Urothelium cell line (cell line): ENCODE measurements at places on chromosomes 5 and 9.

DNA sequence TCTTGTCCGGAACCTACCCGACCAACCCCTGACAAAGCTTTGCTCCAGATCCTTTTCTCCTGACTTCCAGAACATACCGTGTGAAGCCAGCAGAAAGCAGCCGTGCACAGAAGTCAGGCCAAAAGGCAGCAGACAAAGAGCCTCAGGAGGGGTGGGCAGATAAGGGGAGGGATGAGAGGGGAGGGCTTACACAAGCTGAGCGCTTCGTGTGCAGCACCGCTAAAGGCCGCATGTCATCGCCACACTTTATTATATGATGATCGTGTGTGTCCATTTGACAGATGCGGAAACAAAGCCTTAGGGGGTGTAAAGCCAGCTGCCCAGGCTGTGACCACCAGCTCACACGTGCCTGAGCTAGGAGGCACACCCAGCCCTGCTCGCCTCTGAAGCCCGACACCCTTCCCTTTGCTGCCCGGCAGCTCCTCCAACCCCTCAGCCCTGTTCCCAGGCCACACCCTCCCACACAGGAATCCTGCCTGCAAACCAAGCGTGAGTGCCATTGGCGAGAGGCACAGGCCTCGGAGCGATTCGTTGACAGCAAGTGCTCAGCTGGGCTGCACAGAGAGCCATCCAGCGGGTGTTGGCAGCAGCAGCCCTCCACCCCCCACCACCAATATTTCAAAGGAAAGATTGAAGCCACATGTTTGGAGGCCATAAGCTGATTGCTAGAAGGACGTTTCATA is 170.5 kb upstream of the SMIM23 start:
- DNase-seq = no peak

DNA sequence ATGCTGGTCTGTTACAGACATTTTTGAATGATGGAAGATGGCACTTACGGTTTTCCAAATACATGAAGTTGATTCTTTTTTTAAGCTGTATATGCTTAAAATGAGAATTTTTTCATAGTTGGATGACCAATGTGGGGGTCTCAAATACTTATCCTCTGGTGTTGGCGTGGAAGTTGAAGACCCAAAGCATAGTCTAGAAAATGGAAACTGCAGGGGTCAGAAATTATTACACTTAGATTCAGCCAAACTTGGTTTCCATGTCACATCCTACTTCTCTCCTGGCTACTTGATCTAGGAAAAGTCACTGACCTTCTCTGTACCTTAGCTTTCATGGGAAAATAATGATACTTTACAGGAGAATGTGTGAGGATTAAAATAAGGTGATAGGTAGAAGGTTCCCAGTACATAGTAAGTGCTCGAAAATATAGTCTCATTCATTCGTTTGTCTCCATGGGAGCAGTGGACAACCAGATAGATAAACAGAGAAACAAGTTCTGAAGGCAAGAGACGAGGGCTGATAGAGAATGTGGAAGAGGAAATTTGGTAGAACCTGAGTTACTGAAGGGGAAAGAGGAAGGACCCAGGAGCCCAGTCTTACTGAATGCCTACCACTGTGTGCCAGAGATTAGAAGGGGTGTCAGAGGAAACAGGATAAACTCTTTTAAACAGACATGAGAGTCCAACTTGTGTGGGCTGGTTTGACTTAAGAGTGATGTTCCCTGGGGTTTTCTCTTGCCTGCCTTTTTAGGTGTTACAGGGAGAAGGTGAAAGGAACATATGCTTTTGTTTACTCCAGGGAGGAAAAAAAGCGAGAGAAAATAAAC is 560.3 kb upstream of the KLF4 start:
- no peak for DNase-seq

DNA sequence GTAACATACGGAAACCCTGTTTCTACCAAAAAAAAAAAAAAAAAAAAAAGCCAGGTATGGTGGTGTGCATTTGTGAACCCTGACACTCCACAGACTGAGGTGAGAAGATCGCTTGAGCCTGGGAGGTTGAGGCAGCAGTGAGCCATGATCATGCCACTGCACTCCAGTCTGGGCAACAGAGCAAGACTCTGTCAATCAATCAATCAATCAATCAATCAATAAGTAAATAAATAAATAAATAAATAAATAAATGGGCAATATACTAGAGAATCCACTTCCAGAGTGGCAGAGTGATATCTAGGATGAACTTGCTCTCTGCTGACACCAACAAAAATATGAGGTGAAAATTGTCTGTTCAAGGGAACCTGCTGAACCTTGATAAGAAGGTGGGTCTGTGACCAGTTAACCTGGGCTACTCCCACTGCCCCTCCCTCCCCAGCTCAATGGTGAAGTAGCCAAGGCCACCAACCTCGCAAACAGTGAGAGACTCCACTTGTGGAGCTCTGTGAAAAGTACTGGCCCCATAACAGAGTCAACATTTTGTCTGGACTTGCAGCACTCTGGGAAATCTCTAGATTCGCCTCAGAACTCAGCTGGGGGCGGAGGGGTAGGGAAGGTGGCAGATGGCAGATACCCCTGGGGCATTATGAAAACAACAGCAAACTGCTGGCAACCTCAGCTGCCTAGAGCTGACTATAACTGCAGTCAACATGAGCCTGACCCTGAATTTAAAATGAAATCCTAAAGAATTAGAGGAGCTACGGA is 163.7 kb downstream of the ROR2 start:
- no peak for DNase-seq

GRCh38 chr5:1821862-1822261 is 20.7 kb downstream of the NDUFS6 start:
- DNase-seq = no peak

DNA sequence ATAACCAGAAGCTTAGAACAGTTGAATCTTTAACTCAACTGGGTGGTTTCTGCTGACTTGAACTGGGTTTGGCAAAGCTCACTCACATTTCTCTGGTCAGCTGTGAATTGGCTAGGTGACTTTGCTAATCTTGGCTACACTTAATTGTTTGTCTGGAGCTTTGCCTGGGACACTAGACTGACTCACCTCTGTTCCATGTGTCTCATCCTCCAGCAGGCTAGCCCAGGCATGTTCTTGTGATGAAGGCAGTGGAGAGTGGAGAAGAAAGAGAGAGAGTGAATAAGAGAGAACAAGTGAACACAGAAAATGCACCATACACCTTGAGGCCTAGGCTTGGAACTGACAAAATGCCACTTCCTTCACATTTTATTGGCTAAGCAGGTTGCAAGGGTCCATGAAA is 32.6 kb downstream of the SPATA31D1 start:
- DNase-seq = peak; percentile 69

DNA sequence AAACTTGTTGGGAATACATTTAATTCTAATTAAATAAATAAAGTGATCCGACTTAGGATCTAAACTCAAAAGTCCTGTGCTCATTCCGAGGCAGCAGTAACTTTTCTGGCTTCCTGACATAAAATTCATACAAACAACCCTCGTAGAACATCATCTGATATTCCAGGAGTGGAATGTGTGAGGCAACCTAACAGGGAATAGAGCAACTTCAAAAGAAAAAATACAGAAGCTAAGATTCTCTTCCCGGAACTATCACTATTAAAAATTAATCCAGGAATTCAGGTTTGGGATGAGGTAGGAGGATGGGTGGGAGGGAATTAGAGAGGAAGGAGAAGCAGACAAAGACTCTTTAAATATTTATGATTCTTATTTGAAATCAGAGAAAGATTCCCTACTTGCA is 32.9 kb upstream of the TRIO start:
- no peak for DNase-seq
